ENCODE measurements at places on chromosomes 7 and 10.

- DNase-seq, result peak; percentile 87
These were observed 209.1 kb downstream of the TRIL start for GRCh38 chr7:28748933-28749584.

GRCh38 chr7:73899731-73900142, 38.8 kb downstream of the TMEM270 start:
- DNase-seq, result no peak

- DNase-seq, result no peak
These were observed 95.0 kb downstream of the PON1 start for GRCh38 chr7:95229301-95229700.

- DNase-seq, result no peak
These were observed 14.4 kb downstream of the MYO1G start for GRCh38 chr7:44964384-44964830.

- DNase-seq, result peak; percentile 37
These were observed 28.9 kb downstream of the SKIDA1 start for GRCh38 chr10:21496343-21497176.

GRCh38 chr7:116683786-116684185, 11.8 kb downstream of the MET start:
- peak; percentile 23 for DNase-seq

- DNase-seq, result peak; percentile 61
These were observed 4.2 kb downstream of the AHR start for GRCh38 chr7:17302575-17303142.

- no peak for DNase-seq
These were observed 108.7 kb downstream of the RAPGEF5 start for GRCh38 chr7:22248111-22248809.

DNA sequence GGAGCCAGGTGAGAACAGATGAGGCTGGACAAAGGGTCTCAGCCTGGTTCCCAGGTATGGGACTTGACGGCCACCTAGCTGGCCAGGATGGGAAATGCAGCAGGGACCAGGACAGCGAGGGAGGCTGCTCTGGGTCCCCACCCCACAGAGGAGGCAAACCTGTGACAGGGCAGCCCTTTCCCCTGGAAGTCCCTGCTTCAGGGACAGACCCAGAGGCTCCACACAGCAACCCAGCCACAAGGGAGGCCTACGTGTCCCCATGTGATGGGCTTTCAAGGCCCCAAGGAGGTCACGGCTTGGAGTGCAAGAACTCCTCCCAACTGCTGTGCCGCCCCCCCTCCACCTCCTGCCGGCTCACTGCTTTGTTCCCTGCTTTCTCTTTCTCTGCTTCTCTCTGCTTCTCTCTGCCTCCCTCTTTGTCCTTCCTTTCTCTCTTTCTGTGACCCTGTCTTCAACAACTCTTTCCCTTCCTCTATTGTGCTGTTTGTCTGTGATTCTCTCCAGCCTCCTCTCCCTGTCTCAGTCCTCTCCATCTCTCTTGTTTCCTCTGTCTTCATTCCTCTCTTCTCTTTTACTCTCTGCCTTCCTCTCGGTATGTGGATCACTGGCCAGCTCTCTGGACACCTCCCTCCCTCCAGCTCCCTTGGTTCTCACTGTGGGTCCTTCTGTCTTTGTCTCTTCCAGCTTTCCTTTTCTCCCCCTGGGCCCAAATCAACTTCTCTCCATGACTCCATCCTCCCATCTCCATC, 9.6 kb upstream of the EIF5AL1 start:
- no peak for DNase-seq

GRCh38 chr7:75631711-75632110, 107.0 kb downstream of the HIP1 start:
- no peak for DNase-seq

DNA sequence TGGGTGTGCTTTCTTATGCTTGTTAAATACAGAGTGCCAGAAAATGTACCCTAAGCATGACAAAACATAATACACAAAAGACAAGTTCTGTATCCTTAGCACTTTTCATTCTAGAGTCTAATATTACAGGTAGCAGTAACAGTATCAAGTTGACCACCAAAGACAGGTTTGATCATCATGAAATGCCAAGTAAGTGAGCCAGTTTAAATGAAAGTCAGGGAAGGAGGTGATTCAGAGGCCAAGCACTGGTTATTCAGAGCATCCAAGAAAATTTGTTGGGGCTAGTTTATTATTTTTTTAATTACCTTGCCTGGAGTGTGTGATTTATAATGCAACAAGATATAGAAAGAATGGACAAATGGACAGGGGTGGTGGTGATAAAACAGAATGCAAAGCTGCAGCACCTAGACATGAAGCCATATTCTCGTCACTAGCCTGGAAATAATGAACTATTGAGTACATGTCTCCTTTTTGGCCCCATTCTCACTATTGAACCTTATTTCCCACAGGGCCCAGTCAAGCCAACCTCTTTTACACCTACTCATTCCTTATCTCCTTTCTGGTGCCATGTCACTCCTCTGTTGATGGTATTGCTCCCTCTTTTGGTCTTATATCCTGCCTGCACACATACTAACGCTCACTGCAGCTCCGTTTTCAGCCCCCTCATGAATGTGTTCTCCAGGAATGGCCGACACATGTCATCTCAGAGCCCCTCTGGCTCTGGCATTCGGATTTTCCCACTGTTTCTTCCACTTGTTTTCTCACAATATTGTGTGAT, 78.6 kb upstream of the GLCCI1 start:
- DNase-seq, result no peak

GRCh38 chr10:89393898-89394297, 1.5 kb downstream of the IFIT1 start:
- DNase-seq, result no peak

DNA sequence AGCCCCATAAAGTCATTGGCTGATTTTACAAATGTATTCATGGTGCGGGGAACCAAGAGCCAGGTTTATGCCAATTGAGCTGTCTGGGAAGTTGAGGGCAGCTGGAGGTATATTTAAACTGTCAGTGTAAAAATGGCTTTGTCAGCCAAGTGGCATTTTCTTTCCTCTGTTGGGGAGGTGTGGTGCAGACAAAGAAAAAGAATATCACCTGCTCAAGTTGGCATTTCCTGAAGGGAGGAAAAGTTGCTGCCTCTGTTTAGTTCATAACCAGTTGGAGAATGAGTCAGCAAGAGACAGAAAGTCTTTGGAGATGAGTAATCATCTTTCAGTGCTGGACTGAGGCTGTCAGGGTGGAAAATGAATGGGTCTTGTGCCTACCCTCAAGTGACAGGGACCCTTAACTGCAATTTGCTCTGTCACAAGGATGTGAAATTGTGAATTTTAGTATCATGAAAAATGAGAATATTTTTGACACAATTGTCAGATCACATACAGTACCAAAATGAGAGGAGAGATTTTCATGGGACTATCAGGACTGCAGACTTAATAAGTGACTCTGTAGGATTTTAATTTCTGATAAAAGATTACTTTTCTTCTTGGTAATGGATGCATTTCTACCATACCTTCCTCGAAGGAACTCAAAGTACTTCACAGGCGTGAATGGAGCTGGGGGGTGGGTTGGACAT, 137.3 kb downstream of the ANLN start:
- DNase-seq, result peak; percentile 18

DNA sequence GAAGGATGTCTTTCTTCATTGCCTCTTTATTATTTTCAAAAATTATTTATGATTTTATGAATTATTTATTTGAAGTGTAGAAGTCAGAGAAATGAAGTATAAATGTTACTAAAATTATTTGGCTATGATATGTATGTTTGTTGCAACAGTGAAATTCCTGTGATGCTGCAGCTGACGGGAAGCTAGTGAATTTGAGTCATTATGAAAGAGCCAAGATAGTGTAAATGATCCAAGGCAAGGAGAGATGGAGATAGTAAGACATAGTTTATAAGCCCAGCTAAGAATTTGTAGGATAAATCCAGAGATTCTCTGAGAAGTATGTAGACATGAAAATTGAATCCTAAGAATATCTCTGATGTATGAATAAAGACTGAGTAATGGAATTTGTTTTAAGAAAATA, 30.8 kb downstream of the CASD1 start:
- DNase-seq, result no peak
